ENCODE measurements at places on chromosomes 4 and X.

DNA sequence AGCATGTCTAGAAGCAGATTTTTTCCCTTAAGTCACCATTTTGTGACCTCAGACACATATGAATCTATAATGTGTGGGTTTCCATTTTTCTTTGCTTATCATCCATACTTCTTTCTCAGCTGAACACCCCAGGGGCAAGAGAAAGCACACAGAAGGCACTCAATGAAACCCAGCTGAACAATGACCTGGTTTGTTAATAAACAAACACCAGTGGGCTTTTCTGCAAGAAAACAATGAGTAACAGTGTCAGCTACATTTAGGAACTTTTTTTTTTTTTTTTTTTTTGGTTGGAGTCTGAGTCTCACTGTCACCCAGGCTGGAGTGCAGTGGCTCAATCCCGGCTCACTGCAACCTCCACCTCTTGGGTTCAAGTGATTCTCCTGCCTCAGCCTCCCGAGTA is 40.7 kb upstream of the KLF3 start:
- no peak for DNase-seq

DNA sequence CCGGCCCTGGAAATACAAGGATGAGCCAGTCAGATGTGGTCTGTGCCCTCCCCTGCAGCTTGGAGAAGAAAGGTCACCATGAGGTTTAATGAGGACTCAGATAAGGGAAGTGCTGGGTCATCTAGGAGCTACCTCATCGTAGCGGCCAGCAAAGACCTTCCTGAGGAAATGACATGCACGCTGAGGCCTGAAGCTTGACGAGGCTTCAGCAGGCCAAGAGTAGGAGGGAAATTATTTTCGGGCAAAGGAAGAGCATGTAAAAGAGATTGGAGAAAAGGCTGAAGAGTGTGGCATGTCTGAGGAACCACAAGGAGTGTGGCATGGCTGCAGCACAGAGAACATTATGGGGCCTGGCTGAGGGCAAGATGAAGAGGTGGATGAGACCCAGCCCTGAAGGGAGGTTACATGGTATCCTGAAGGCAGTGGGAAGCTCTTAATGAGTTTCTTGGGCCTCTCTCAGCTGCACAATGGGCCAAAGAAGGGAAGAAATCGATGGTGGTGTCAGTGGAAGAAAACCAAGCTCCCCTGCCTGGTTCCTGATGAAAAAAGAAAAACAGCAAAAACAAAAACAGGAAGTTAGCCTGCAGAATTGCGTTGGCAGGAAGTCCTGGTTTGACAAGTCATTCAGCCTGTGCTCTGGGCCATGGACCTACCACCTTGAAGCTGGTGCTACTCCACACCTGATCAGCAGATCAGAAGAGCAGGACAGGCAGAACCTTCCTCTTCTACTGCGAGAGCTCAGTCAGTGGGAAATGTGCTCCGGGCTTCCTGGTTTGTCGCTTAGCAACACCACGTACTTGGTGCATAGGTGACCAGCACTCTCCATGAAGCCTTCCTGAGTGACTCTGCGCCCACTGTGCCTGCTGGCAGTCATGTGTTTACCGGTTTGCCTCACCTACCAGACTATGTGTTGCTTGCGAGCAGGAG is 134.5 kb upstream of the KLF3 start:
- no peak for DNase-seq

- DNase-seq: no peak
Observed at GRCh38 chrX:128504496-128504895, 452.3 kb upstream of the ACTRT1 start.

DNA sequence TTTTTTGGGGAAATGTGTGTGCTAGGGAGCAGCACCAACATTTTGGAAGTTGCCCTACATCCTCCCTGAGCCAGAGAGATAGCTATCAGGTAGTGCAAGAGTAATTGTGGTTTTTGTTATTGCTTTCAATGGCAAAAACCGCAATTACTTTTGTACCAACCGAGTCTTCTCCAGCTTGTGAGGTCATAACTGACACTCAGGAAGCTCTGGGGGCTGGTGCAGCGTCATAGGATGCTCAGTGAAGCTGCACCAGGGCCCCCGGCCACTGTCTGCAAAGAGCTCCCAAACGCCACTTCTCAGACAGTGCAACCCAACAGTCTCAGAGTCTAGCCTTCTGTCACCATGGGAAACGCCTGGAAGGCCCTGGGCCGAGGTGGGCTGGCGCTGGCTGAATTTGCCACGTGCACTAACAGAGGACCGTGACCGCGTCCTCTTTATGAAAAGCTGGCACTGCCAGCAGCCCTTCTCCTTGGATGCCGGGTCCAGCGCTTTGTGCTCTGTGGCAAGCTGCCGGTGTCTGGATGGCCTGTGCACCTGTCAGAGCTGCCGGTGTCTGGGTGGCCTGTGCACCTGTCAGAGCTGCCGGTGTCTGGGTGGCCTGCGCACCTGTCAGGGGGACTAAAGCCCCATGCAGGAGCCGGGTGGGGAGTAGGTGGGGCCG is 19.4 kb downstream of the SH3TC1 start:
- DNase-seq: no peak

GRCh38 chrX:12488771-12489170 is 302.4 kb upstream of the PRPS2 start:
- no peak for DNase-seq

DNA sequence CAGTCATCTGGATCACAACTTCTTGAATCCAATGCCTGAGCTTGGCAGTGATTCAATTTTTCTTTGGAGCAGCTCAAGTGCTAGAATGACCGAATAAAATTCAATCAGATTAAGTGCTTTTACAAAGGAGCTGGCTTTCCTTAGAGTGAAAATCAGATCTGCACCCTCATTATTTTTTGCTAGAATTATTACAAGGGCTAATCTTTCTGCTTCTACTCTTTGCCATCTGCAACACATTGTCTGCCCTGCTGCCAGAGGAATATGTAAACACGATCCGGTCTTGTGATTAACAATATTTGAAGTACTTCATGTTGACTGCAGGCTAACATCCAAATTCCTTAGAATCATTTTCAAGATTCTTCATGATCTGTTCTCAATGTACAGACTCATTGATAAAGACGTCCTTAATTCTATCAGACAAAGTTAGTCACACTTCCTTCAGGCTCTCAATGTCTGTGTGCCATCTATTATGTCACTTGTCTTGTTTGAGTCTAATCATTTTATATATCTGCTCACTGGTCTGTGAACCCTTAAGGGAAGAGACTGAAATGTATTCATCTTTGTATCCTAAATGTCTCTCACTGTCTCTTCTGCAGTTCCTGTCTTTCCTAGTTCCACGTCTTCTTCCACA is 531.2 kb downstream of the GALNTL6 start:
- DNase-seq: no peak

GRCh38 chrX:121876305-121876704 is 828.9 kb downstream of the GLUD2 start:
- DNase-seq: no peak

GRCh38 chrX:152573866-152574265 is 63.8 kb upstream of the GABRQ start:
- DNase-seq: no peak

DNA sequence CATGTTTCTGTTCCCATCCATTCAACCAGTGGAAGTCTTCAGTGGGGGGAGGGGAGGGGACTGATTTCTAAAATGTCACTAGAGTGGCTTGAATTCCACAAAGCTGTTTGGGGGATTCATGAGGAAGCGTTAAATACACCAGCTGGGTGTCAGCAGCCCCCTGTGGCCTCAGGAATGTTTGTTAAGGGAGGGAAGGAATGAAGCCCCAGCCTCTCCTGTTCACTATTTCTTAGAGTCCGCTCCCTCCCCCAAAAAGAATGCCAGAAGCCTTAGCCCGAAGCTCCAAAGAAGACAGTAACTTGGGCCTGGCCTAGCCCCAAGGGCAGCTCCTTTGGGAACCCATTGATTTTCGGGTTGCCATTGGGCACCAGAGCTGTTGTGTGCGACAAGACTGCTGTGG is 3.3 kb downstream of the SHROOM2 start:
- DNase-seq: no peak

- DNase-seq: no peak
Observed at GRCh38 chrX:151419782-151420181, 22.8 kb downstream of the VMA21 start.

DNA sequence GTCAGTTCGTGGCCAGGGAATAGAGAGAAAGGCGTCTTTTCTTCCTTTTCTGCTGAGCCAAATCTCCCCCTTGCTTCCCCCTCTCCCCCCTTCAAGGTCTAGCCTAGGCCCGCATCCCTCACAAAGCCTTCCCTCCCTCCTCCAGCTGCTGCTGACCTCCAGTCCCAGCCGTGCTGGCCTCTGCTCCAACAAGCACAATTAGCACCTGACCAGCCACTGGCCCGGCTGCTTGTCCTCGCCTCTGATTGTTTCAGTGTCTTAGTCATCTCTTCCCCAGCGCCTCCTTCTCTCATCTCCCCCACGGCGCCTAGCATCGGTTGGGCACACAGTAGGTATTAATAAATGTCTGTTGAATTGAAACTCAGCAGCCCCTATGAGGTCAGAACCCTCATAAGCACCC is 4.2 kb downstream of the ELF4 start:
- no peak for DNase-seq

DNA sequence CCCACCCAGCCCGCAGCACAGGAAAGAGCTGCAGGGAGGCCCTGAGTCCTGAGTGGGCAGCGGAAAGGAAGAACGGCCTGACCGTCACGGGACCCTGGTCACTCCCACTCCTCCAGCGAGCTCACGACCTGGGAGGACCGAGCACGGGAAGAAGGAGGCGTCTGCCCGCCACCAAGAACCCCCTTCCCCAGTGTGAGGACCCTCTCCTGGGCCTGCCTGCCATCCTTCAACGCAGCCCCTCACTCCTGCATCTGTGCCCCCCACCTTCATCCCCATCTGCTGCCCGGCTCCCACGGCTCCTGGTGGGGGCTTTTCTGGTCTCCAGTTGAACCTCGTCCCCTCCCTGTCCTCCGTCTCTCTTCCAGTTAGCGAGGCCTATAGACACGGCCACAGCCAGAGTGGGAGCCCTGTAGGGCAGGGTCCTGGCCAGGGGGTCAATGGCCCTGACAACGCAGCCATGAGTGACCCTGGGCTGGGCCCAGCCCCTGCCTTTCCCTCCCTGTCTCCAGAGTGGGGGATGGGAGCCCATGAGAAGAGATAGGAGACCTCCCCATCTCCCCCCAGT is 41.3 kb upstream of the MXD4 start:
- DNase-seq: no peak

- no peak for DNase-seq
Observed at GRCh38 chr4:78355306-78355705, 196.3 kb upstream of the ANXA3 start.

DNA sequence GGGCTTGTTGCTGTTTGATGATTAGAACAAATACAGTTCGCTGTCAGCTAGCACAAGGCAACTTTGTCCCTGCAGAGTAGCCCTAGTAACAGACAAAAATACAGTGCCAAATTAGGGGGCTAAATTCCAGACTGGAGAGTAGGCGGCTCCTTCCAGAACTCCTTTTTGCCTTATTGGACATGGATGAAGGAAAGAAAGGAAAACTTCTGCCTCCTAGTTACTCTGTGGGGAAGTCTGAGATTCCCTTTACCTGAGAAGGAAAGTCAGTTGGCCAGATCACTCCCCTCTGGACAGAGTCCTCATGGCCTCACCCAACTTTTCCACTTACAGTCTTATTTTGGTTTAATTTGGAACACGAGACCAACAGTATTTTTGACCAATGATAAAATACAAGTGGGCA is 140.5 kb upstream of the ADAMTS3 start:
- no peak for DNase-seq

GRCh38 chrX:136030303-136031191 is 45.3 kb downstream of the SLC9A6 start:
- DNase-seq: no peak

GRCh38 chr4:114420069-114420468 is 178.5 kb upstream of the UGT8 start:
- no peak for DNase-seq

GRCh38 chr4:1851575-1852410 is 4.2 kb downstream of the LETM1 start:
- DNase-seq: no peak

GRCh38 chr4:143183513-143184216 is 1.1 kb upstream of the USP38 start:
- no peak for DNase-seq

- DNase-seq: no peak
Observed at GRCh38 chr4:127732623-127733328, 2.6 kb downstream of the SLC25A31 start.

DNA sequence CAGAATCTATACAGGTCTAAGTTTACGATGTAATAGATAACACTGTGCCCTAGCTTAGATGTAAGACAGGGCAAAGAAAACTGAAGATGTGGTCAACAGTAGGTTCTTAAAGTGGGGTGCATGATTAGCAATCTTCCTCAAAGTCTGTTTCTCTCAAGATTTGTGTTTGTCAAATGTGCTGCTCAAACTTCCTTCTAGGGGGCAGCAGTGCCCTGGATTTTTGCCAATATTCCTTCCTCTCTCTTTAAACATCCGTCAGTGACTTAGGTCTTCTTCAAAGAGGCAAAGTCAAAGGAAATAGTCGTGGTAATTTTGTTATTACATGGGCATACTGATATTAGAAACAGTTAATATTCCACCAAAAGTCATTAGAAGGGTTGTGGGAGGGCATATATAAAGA is 4.2 kb upstream of the PDHA2 start:
- DNase-seq: peak; percentile 35

DNA sequence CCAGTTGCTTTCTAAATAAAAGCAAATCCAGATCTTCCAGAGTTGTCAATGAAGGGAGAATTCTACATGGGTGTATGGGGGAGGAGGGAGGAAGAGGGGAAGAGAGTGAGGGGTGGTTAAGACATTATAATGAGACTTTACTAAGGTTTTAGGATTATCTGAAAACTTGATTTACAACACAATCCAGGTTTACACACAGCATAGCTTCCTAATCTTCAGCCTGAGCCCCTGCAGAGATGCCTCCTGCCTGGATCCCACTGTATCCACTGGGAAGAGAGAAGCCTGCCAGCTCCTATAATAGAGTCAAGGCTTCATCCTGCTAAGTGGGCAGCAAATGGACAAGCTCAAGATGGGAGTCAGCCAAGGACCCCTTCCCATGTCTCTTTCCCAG is 85.6 kb upstream of the KIT start:
- DNase-seq: no peak

- DNase-seq: no peak
Observed at GRCh38 chr4:113384600-113384999, 335.1 kb downstream of the ANK2 start.

DNA sequence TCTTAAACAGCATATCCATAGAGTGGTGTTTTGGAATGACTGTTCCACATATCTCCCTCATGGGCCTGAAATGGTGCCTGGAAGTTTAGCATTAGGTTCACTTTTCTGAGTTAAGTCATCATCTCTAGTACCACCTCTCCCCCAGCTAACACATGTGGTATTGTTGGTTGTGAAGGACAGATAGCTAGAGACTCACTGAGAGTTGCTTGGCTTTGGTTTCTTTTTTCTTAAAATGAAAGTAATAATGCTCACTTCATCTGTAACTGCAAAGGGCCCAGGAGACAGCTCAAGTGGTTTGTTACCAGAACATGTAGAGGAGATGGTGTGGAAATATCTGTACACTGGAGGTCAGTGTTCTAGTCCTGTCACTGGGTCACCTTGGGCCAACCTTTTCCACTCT is 90.9 kb downstream of the EFNB1 start:
- no peak for DNase-seq

GRCh38 chrX:70554081-70554480 is 109.4 kb downstream of the DLG3 start:
- DNase-seq: no peak
